NCI-H2029 treated with DMSO at 0.1 percent for 48 hours (cell line): ENCODE measurements at places on chromosomes 12 and 14.

GRCh38 chr12:14843425-14843887 lies at the start of gene ART4:
ART4 (minus strand) TSS chr12:14843526; CDS start chr12:14843113, 413 bp downstream.
- no peak for DNase-seq

DNA sequence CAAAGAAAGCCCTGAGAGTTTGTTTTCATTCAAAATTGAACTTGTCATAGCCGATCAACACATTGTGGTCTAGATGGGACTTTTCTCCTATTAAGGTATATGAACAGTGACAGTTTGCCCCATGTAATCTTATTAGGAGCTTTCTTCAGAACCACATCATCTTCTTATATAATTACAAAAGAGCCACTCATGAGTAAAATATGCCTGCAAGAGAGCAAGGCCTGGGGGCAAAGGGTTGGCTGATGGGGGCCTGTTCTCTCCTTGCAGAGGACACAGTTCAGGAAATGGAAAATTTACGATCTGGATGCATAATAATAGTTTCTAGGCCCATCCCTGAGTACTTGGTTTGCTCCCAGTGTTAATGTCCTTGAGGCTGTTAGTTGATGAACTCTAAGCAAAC lies 87.8 kb downstream of the FLRT2 start:
- DNase-seq: no peak

DNA sequence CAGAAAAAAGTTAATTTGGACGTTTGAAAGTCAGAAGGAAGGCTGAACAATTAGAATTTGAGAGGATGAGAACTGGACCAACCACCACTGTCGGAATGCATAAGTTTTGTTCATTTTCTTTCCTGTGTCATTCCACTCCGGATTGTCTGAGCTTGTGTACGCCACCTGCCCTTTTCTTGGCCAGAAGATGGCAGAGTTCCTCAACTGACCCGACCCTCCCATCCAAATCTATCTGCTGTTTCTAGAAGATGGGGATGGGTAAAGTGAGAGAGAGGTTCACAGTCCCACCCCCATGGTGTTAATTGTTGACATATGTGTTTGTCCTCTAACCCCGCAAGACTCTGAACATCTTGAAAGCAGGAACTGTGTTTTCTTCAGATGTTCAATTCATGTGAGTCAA lies 388.0 kb downstream of the VRK1 start:
- no peak for DNase-seq

GRCh38 chr14:106564058-106564643 lies 1037.8 kb downstream of the TMEM121 start:
- DNase-seq: no peak

DNA sequence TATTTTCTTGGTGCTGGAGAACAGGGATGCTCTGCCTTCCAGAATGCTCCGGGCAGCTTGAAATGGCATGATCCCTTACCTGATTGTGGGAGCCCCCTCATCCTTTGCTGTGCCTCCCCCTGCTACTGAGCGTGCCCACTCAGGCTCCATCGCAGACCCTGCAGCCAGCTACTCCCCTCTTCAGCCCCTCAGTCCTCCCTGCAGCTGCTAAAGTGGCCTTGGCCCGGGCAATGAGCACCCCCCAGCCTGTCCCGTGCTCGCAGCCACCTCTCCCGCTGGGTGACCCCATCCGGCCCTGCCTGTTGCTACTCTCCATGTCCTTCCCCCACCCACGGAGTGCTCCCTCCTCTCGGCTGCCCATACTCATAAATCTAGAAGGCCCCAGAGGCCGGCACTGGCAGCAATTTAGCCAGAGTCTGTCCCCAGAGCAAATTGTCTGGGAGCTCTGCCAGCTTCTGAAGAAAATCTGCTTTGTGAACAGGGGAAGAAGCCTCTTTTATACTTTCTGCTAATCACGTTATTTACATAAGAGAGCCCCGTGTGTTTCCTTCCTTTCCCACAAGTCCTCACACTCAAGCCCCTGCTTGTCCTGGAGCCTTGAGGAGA lies 143.7 kb upstream of the FRMD6 start:
- no peak for DNase-seq

GRCh38 chr12:12735301-12735700 lies 18.1 kb downstream of the CDKN1B start:
- DNase-seq: no peak

DNA sequence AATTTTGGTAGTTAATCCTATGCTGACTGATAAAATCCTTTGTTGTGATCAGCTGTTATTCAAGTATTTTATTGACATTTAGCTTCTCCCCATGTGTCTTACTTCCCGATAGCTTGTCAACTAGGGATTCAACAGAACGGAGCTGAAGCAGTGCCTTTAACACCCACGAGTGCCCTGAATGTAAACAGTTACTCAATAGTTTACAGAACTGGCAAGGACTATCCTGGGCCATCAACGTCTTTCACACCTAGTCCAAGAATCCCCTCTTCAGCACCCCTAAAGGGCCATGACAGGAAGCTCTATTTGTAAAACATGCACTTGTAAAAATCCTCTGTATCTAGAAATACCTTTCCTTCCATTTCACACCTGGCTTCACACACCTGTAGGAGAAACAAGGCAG lies 45.3 kb downstream of the SETD3 start:
- peak; percentile 18 for DNase-seq

DNA sequence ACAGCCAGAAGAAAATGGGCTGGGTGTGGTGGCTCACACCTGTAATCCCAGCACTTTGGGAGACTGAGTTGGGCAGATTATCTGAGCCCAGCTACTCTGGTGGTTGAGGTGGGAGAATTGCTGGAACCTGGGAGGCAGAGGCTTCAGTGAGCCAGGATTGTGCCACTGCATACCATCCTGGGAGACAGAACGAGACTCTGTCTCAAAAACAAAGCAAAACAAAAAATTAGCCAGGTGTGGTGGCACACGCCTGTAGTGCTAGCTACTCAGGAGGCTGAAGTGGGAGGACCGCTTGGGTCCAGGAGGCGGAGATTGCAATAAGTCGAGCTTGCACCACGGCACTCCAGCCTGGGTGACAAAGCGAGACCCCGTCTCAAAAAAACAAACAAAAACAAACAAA lies 3.8 kb upstream of the EMP1 start:
- DNase-seq: no peak

DNA sequence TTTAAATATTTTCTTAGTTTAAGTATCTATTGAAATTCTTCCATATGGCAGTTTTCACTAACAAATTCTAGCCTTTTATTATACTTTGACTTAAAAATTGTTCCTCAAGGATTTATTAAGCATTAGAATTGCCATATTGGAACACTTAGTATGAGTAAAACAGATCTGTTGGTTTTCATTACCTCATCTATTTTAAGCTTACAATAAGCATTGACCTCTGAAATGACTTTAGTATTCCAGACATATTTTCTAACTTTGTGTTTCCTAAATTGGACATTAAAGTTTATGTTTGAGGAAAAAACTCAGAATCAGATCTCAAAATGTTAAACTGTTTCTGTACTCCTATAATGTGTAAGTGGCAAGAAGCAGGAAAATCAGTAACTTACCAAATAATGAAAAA lies 48.4 kb downstream of the CSRP2 start:
- no peak for DNase-seq

- DNase-seq: no peak
Observed at GRCh38 chr12:132524405-132524804, 34.5 kb downstream of the FBRSL1 start.

- DNase-seq: no peak
Observed at GRCh38 chr12:132424811-132425210, 65.1 kb upstream of the FBRSL1 start.

DNA sequence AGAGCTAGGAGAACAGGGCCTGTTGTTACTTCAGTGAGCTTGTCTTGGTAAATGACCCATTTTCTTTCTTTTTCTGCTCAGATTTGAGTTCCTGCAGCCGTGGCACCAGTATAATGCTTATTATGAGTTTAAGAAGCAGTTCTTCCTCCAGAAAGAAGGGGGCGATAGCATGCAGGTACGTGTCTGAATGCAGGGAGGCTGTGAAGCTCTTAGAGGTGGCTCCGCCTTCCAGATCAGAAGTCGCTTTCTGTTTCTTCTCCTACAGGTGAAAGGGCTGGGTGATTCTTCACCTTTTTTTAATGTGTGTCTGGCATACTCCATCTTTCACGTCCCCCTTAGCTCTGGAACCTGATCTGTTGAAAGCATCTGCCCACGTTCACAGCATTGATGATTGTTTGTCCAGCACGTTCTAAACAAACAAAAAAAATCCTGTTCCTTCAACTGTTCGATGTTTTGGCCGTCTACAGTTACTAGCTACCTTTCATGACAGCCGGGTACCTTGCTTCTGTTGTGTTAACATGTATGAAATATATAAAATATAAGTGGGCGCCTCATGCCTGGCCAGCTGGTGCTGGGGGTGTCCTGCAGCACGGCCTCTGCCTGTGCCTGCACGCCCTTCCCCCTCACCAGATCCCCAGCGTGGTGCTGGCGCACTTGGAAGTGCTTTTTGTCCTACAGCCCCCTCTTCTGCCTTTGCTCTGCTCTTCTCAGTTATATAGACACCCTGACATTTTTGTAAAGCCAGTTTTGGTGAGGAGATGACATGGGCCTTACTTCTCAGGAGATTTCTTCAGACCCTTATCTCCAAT lies 44.6 kb downstream of the SFSWAP start:
- DNase-seq: peak; percentile 23

DNA sequence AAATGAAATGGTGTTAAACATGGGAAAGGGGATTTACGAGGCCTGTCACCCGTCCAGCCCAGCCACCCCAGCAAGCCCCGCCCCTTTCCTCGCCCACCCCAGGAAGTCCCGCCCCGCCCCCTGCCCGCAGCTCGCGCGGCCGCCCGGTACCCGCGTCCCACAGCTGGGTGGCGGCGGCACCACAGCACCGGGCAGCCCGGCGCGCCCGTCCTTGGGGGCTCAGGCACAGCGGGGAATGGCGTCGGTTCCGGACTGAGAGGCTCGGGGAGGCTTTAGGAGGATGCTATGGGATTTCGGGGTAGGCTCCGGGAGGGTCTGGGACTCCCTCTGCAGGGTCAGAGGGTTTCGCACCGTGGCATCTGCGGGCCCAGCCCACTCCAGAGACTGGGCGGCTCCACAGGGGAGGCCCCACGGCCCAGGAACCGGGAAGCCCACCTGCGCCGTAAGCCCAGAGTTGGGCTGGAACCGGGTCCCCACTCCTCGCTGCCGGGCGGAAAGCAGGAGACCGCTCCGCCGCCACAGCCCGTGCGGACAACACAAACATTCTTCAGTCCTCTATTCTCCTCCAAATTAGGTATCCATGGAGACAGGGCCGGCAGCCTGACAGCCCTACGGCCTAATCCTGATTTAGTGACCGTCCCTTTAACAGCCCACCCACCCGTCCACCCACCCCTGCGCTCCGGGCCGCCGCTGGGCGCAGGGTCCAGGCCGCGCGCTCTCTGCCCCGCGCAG lies 1.4 kb downstream of the FIGNL2 start:
- no peak for DNase-seq

- DNase-seq: peak; percentile 63
Observed at GRCh38 chr14:71497645-71498086, 434.6 kb upstream of the RGS6 start.
